ENCODE measurements at places on chromosomes 5 and 9.

DNA sequence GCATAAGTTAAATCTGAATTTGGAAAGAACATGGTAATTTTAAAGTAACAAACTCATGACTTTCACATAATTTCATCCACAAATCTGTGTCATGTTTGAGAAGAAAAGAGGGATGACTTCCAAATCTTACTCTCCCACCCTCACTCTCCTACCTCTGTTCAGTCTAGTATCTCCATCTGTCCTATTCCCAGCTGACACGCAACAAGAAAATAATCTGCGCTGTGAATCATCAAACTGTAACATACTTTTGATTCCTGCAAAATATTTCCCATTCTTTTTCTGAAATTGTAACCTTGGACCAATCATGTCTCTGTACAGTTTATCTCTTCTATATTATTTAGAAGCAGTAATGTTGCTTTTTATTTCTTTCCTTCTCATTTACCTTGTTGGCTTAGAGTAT, 91.4 kb downstream of the SLC12A2 start:
- no peak for DNase-seq

DNA sequence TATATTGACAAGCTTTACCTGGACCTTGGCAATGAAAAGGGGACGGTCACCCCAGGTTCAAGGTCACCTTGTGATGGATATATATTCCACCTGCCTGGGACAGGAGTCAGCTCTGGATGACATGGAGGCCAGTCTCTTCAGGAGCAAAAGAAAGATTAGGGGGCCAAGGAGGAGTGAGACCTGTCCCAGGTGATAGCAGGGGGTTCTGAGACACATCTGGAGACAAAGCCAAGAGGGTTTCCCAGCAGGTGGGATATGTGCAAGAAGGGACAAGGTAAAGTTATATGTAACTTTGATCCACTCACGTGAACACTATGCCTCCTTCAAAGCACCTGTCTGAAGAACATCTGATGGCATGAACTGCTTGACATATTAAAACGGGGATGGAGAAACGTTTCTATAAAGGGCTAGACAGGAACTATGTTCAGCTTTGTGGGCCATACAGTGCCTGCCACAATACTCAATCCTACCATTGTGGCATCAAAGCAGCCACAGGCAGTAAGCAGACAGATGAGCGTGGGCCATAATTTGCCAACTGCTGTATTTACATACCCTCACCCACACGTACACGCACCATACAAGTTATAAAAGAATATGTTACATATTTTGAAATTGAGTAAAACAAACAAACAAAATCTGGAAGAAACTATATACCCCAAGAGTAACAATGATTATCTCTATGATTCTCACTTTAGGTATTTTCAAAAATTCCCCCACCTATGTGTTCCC, 62.9 kb upstream of the ZNF622 start:
- DNase-seq, result no peak

GRCh38 chr5:145976431-145977155, 40.2 kb downstream of the SH3RF2 start:
- DNase-seq, result no peak

- DNase-seq, result no peak
These were observed 339.4 kb downstream of the KDM4C start for GRCh38 chr9:7097040-7097715.

DNA sequence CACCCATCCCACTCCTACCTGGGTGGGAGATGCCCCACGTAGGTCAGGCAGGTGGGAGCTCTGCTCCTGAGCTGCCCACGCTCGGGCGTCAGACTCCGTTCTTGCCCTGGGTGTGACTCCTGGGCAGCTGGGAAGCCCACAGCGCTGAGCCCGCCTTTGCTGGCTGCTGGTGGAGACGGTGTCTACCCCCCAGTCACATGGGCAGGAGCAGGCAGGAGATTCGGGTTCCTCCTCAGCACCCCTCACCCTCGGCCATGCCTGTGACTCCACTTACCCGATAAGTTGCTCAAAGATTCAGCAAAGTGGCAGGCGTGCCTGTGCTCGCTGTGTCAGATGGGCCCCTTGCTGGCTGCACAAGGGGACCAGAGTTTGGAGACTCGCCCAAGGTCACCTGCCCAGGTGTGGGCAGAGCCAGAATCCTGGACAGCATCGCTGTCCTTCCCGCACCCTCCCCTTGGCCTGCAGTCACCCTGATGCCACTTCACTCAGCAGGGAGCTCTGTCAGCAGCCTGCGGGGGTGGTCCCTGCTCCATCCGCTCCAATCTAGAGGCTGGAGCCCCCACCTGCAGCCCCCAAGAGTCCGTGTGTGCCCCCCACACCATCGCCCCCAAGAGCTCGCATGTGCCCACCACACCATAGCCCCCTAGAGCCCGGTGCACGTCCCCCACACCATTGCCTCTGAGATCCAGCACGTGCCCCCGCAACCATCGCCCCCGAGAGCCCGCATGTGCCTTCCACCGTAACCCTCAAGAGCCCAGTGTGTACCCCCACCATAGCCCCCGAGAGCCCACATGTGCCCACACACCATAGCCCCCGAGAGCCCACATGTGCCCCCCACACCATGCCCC, 4.2 kb downstream of the LCN1 start:
- no peak for DNase-seq

GRCh38 chr5:135391869-135392255, 7.2 kb downstream of the MACROH2A1 start:
- DNase-seq, result no peak

DNA sequence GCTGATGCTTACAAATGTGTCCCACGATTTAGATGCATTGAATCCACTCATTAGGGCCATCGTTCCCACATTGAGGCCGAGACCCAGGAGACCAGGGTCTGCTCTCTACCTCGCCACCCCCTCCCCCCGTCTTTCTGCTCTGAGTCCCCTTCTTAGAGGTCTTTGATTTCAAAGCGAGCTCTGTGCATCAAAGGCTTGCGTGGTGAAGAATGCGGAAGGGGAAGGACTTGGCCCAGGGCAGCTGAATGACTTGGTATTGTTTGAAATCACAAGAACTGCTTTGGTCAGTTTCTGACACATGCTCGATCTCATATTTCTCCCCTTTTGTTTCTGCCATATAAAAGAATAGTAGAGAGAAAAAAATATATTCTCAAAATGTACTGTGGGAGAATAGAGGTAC, 78.3 kb upstream of the IRX1 start:
- DNase-seq, result no peak

- no peak for DNase-seq
These were observed 24.7 kb downstream of the TPPP start for GRCh38 chr5:668283-668995.

DNA sequence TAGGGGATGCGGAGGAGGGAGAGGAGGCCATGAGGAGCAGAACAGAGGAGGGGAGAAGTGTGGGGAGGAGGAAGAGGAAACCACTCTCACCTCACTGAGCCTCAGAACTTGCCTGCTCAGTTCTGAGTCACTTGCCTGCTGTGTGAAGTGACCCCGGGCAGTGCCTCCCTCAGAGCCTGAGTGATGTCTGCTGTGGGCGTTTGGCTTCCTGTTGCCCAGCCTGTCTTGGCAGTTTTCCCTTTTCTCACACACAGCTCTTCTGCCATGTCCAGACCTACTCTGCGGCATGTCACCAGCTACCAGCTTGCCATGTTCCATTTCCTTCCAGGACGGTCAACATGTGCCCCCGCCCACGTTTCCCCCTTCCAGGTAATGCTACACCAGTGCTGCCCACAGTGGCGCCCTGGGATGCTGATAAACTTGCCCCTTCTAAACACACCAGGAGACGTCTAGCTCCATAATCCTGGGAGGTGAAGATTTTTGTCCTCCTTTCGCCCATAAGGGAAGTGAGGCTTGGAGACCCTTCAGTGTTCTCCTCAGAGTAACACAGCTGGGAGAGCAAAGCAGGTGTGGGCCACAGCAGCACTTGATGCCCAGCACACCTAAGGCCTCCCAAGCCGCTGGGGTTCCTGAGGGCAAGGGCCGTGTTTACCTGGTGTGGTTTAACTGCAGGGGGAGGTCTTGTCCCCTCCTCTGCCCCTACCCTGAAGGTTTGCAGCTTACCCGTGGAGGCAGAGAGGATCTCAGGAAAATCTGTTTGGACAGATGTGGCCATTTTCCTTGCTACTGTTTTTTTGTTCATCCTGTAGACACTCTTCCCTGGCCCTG, 63.8 kb upstream of the RNF130 start:
- no peak for DNase-seq

- no peak for DNase-seq
These were observed 20.6 kb upstream of the PTGES start for GRCh38 chr9:129773262-129774048.

DNA sequence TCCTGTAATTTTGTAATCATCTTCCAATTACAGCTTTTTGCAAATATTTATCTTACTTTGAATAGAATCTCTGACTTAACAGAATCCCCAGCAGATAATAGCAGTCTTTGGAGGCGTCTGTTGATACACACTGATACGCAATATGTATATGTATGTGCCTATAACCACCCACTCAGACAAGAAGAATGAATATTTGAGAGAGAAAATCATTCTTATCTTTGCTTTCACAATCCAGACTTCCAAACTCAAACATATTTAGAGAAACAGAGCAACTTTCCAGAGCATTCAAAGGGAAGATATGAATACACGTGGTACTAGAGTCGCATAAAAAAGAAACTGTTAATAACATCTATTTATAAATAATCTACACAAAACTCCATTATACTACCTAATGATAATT, 6.1 kb downstream of the RORB start:
- DNase-seq, result no peak

GRCh38 chr5:156892223-156892622, 42.1 kb downstream of the PPP1R2B start:
- no peak for DNase-seq

DNA sequence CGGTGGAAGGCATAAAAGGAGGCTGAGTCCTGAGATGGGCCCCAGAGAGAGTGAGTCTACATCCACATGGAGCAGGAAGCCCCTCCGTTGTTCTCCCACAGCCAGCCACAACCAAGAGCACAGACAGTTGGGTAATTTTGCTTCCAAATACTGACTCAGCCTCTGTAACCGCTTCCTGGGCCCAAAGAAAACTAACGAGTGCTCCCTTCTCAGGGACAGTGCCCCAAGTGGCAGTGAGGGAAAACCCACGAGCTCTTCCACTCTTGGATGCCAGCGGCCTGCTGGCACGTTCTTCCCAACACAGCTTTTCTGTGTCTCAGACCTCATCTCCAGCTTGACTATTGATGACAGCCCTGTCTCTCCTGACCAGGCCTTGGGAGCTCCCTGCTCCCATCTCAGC, 207.6 kb downstream of the FSTL4 start:
- no peak for DNase-seq

- DNase-seq, result no peak
These were observed 35.8 kb upstream of the HMCN2 start for GRCh38 chr9:130229759-130230158.

- DNase-seq, result no peak
These were observed 42.3 kb downstream of the PAM start for GRCh38 chr5:102797322-102797884.

GRCh38 chr5:14956423-14957046, 85.0 kb upstream of the ANKH start:
- DNase-seq, result no peak

DNA sequence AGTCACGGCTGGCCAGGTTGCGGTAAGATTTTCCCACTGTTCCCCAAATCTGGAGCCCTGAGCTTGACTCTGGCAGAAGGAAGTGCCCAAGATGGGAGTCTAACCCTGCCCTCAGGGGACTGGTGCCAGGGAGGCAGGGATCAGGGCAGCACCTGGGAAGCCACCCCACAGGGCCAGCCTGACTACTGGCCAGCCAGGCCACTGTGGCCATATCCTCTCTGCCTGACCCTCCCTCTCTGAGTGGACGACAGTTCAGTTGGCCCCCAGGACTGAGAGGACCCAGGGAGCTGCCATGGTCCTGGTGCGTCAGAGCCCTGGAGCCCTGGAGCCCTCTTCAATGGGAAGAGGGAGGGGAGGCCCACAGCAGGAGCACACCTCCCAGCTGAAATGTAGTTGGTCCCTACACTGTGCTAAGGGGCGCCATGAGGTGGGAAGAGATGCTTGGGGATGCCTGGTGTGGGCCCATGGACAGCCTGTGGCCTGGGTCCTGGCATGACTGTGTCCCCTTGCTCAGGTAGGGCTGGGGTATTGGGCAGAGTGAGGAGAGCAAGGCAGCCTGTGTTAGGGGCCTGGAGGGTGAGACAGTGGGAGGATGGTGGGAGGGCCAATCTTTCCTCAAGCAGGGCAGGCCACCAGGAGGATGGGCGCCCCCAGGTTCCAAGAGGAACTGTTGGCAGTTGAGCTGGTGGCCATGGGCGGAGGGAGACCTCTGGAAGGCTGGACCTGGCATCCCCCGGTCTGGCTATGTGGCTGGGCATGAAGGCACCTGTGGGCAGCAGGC, 81.1 kb downstream of the PHF2 start:
- DNase-seq, result no peak

DNA sequence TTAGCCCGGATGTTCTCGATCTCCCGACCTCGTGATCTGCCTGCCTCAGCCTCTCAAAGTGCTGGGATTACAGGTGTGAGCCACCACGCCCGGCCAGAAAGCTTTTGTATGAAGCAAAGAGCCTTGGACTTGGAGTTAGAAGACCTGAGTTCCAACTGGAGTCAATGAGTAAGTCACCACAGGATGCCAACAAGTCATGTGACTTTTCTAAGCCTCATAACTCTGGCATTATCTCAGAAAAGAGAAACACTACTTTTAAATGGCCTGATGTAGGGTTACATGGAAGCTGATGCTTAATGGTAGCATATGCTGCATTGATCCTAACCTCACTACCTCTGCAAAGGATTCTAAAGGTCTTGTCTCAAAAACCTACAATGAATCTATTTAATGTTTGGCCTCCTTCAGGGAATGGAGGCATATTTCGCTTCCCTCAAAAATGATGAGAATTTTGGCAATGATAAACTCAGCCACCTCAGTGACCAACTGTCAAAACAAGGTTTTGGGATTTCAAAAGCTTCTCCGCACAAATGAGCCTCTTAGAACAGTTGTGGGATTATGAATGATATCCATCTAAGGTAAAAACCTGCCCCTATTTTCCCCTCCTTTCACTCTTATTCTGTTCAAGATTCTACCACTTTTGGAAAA, 236.8 kb downstream of the ACTL7B start:
- no peak for DNase-seq

DNA sequence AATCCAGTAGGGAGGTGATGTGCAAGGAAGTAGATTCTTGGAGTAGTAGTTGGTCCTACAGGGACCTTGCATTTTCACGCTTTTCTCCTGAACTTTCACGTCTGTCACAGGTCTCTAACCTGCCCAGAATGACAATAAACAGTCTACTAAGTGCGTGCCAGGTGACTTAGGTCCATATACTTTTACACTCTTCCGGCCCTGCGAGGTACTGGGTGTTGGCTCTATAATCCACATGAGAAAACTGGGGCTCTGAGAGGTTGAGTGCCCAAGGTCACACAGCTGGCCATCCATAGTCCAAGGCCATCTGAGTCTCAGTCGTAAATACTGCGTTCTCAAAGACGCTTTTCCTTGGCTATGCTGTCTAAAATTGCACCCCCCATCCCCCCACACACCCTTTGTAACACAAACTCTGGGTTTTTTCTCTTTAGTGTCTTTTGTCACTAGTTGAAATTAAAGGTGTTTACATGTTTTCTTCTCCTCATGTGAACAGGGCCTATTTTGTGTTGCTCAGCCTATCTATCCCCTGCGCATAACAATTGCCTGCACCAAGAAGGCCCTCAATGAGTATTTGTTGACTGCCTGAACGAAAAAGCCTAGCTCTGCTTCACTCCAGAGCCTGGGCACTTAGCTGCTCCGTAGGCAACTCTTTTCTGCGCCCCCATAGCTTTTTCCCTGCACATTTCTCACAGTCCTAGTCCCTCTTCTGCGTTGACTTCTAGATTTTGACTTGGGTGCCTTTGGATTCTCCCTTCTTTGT, 943 bp downstream of the SFXN1 start:
- no peak for DNase-seq

GRCh38 chr5:14353726-14354474, 210.8 kb downstream of the TRIO start:
- DNase-seq, result no peak

Data from NCI-H524 (cell line).